ENCODE measurements at places on chromosomes 2 and 18. TPM values are rescaled to one million over a fixed set of nuclear protein-coding genes. Genes with fewer than 3 reads are reported as not detected.

GRCh38 chr2:68706637-68707036 is 28.0 kb upstream of the ARHGAP25 start:
- no peak for DNase-seq

DNA sequence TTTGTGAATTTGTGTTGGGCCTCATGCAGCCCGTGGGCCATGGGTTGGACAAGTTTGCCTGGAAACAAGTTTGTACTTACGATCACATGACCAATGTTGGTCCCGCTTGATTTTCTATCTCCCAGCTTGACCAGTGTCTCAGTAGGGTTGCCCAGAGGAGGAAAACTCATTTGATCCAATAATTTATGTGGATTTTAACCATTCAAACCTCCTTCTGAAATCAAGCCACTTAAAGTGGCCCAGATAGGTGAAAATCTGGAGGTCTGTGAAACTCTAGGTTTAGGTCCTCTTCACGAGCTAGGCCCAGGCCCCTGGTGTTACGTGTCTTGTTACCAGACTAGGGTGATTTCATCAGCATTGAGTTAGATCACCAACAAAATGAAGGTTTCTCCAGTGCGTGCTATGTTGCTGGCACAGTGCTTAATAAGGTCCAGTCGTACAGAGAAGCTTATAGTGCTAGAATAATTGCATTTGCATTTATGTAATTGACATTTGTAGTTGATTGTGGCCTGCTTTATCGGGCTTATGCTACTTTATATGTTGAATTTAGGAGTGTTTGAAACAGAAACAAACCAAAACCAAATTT is 4.4 kb downstream of the ACTR2 start:
- no peak for DNase-seq

The LINC00305 gene
- polyA plus RNA-seq, result not detected

DNA sequence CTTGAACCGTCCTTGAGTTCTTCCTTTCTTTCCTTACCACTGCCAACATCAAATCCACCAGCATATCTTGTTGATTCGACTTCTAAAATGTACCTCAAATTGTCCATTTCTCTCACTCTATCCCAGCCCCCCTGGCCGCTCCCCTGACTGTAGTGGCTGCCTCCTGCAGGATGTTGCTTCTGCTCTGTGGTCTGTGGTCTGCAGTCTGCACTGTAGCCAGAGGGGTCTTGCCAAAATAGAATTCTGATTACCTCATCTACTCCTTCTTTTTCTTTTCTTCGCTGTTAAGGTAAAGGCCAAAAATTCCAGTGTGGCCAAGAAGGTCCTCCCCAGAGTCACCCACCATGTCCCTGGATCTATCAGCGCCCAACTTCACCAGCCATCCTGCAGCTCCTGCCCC is 79.5 kb upstream of the ALPP start:
- no peak for DNase-seq

DNA sequence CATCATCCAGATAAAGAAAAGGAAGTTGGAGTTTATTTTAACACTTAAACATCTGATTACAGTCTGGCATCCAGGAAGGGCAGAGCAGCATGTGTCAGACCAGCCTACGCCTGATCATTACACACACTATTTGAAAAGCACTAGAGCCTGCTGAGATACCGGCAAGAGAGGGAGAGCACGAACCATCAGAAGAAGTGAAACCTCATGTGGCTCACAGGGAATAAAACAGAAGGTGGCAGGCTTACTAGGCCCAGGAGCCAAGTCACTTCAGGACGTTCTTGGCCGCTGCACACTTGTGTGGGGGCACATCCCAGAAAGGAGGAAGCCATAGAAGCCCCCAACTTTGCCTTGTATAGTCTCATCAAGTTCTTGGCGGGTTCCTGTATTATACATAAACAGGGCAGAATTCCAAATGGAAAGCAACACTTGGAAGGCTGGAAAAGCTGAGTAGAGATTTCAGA is 105.5 kb downstream of the UGGT1 start:
- DNase-seq, result peak; percentile 44

The DNAJC5G gene
- 0.14 TPM for polyA plus RNA-seq

- DNase-seq, result no peak
These were observed 50.6 kb upstream of the RMDN2 start for GRCh38 chr2:37874470-37874869.

DNA sequence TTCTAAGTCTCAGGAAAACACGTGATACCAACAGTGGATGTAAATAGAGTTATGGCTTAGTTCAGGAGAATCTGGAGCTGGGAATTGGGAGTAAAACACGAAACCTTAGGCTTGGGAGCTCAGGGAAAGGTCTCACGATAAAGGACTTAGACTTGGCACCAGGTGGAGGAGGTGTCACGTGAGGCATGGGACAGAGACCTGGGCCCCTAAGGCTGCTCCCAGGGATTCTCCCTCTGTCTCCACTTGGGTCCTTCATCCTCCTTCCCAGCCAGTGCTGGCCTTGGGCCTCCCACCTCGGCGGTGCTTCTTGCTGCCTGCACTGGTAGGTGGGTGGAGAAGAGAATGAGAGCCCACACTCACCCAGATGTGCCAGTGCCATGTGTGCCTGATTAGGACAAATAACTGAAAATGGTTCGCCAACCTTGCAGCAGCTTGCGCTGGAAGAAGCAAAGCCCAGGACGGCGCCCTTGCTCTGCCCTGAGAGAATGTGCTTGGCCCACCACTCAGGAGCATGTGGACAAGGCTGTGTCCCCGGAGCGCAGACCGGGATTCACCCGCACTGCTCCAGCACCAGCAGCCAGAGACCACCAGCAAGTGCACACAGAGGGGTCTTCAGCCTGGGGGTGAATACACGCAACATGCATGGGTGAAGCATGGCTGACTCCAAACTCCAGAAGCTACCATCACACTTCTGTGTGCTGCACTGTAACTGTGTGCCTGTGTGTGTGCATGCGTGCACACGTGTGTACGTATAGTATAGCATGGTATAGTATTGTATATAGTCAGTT is 48.1 kb downstream of the PSMG2 start:
- DNase-seq, result no peak

- DNase-seq, result no peak
These were observed 31.5 kb upstream of the NCKAP5 start for GRCh38 chr2:133599811-133600210.

DNA sequence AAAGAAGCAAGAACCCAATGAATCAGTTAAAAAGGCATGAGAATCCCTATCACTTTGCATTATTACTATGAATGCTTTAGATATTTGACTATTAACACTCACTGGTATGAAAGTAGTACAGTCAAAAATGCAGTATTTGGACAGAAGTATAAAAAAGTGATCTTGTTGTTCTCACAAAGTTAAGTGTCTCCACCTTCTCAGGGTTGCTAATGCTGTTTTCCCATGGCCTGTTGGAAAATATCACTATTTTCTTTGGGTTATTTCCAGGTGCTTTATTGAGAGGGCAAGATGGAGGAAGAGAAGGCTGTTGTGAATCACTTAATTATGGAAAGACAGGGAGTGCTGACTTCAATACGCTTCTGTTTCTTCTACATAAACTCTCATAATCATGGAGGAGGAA is 13.6 kb upstream of the CREB1 start:
- DNase-seq, result no peak

The B3GNT7 gene
- polyA plus RNA-seq, result 0.26 TPM

DNA sequence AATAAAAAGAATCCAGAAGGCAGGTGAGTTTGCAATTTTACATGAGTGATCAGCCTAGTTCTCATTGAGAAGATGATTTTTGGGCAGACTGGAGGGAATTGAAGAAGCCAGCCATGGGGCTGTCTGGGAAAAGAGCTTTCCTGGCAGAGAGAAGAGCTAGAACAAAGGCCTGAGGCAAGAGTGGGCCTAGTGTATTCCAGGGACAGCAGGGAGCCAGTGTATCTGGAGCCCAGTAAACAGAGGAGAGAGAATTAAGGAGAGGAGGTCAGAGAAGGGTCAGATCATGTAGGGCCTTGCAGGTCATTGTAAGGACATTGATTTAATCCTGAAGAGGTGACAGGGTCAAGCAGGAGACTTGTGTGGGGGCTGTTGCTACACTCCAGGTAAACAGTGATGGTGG is 195.8 kb downstream of the SATB2 start:
- DNase-seq, result no peak

DNA sequence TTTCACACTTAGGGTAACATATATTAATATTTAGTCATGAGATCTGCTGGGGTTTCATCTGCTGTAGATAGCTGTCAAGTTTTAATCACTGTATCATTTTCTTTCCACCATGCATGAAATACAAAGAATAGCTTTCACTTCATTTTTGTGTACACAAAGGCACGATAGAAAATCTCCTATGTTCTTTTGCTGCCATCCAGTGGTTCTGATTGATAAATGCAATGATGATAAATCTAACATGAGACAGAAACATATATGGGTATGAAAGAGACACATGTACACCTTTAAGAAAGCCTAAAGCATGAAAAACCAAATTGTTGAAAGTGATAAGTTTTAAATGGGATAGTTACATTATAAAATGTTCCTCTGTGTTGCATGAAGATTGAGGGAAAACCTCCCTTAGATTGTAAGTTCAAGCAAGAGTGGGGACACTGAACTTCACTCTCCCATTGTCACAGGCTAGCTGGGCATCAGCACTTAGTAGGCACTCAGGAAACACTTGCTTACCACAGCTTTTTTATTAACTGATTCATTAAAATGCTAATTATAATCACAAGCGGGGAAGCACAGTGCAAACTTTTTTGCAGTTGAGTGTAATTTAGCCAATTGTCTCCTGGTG is 31.2 kb downstream of the C1D start:
- DNase-seq, result peak; percentile 63

GRCh38 chr18:35158728-35159450 is 81.9 kb upstream of the ZNF397 start:
- DNase-seq, result no peak

DNA sequence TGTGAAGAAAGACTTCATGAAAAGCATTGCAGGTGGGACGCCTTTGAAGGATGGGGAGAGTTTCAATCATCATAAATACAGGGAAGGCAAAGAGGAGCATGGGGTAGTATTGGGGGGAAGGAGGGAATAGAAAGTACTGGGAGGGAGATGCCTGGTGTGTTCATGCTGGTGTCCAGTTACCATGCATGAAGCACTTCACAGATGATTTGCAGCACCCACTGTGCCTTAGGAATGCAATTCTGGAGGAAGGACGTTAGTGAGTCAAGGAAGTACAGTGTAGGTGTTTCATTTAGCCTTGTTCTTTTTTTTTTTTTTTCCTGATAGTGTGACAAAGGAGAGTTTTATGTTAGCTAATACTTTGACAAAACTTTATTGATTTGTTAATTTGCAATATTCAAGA is 36.8 kb downstream of the ADAM23 start:
- no peak for DNase-seq

The PSMA8 gene
- not detected for polyA plus RNA-seq

DNA sequence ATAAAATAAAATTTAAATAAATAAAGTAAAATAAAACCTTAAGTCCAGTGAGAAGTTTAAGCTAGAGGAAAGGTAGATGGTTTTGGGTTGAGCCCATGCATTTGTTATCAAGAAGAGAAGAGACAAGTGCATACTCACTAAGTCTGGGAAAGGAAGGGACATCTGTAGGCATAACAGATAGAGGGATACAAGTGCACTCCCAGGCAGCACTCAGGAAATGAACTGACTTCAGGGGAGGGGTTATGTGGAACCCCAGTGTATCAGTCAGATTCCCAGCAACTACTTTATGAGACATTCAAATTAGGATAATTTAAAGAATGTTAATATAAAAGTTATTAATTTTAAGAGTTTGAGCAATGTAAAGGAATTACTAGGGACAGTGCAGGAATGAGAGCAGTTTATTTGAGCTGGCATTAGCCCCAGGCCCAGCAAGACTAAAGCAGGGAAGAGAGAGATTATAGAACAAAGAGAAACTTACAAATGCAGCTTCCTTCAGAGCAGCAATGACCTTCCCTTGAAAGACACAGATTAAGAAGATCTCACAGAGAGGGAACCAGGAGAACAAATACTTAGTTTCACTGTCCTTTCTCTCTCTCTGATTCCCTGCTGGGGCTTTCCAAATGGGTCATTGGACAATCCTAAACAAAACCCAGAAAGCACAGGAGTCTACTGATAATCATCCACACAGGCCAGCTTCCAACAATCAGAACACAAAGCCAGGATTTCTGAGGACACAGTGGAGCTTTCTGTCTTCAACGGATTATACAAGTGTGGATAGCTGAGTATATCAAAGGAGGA is 109.7 kb downstream of the ERBB4 start:
- no peak for DNase-seq

GRCh38 chr18:32629981-32630700 is 142.7 kb downstream of the KLHL14 start:
- DNase-seq, result no peak

- no peak for DNase-seq
These were observed 34.2 kb downstream of the B4GALT6 start for GRCh38 chr18:31649978-31650719.

The YIPF4 gene
- polyA plus RNA-seq, result 43.4 TPM

GRCh38 chr2:31089645-31090044 is 48.6 kb downstream of the GALNT14 start:
- DNase-seq, result no peak

- no peak for DNase-seq
These were observed 335.6 kb downstream of the PIK3C3 start for GRCh38 chr18:42290318-42291307.

DNA sequence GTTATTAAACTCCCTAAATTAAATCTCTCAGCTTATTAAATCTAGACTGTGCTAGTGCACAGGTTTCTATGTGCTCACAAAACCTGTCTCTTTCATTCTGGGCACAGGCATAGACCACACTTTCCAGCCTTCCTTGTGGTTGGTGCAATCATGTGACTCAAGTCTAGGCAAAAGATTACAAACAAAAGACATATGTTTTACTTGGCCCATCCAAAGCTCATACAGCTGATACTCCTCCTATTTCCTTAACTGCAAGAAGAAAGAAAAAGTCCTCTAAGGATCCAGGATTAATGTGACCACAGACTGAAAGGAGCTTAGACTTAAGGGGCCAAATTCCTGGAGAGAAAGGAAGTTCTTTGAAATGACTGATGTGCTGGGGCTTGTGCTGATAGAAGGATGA is 731.3 kb upstream of the RAB6C start:
- DNase-seq, result no peak

The NAT8 gene
- polyA plus RNA-seq, result not detected

DNA sequence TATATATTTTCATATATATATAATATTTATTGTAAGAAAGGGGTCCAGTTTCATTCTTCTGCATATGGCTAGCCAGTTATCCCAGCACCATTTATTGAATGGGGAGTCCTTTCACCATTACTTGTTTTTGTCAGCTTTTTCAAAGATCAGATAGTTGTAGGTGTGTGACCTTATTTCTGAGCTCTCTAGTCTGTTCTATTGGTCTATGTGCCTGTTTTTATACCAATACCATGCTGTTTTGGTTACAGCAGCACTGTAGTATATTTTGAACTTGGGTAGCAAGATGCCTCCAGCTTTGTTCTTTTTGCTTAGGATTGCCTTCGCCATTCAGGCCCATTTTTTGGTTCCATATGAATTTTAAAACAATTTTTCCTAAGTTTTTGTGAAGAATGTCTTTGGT is 320.1 kb downstream of the CDH2 start:
- no peak for DNase-seq

The HOXD9 gene
- 5.9 TPM for polyA plus RNA-seq

The ITGB6 gene
- polyA plus RNA-seq, result 54.4 TPM

The ZSWIM2 gene
- 0.14 TPM for polyA plus RNA-seq

The RBM45 gene
- polyA plus RNA-seq, result 19.3 TPM

GRCh38 chr2:154386186-154386585 is 312.3 kb upstream of the KCNJ3 start:
- no peak for DNase-seq

DNA sequence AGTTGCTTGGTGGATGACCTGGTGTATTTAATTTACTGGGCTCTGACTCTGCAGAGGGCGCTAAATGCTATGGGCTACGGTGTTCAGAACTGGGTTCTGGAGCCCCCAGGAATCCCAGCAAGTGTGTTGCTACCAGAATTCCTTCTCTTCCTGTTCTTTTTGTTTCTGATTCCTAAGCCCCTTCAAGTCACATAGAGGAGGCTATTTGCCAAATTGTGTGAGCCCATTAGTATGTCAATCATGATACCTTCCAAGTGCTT is 358.2 kb upstream of the SPRED2 start:
- DNase-seq, result no peak

All from muscle of arm (tissue), 14 donors.